Smooth muscle cell of the coronary artery (primary cell): ENCODE measurements at places on chromosomes 2 and 18. TPM values are rescaled to one million over a fixed set of nuclear protein-coding genes. Genes with fewer than 3 reads are reported as not detected.

The CHN1 gene
- 1.7 and 23.8 TPM in 2 replicates for total RNA-seq

The IL1F10 gene
- total RNA-seq = not detected in 2 replicates

The PLCL1 gene
- total RNA-seq = 2.5 and 15.6 TPM in 2 replicates

The IL36A gene
- total RNA-seq = not detected in 2 replicates

The NAT8 gene
- not detected in 2 replicates for total RNA-seq

The B3GNT7 gene
- 0.75 TPM in 1 of 2 replicates, not detected in the other for total RNA-seq

The EFR3B gene
- total RNA-seq = 1.1 and 3.0 TPM in 2 replicates

The SPC25 gene
- total RNA-seq = 0.98 TPM in 1 of 2 replicates, not detected in the other

The FRZB gene
- under 0.01 TPM in 1 of 2 replicates, not detected in the other for total RNA-seq

The ABCG5 gene
- total RNA-seq = not detected in 2 replicates

The HSPD1 gene
- 119 and 169 TPM in 2 replicates for total RNA-seq

The RPRM gene
- not detected in 2 replicates for total RNA-seq

The C2orf15 gene
- total RNA-seq = 0.12 TPM in 1 of 2 replicates, not detected in the other

The CACNB4 gene
- 0.15 and 10.5 TPM in 2 replicates for total RNA-seq

The CYBRD1 gene
- 132 and 521 TPM in 2 replicates for total RNA-seq

The SLC39A10 gene
- total RNA-seq = 41.7 and 53.8 TPM in 2 replicates

The PXDN gene
- total RNA-seq = 81.8 and 240 TPM in 2 replicates

The NOSTRIN gene
- total RNA-seq = 0.08 and 0.23 TPM in 2 replicates

The CHRND gene
- not detected in 2 replicates for total RNA-seq

The CNTNAP5 gene
- total RNA-seq = 0.38 TPM in 1 of 2 replicates, not detected in the other
